SIG-M5 (cell line): ENCODE measurements at places on chromosomes 3 and 15.
A peak's percentile ranks its signal among the peaks of the same experiment; 100 is the strongest.

DNA sequence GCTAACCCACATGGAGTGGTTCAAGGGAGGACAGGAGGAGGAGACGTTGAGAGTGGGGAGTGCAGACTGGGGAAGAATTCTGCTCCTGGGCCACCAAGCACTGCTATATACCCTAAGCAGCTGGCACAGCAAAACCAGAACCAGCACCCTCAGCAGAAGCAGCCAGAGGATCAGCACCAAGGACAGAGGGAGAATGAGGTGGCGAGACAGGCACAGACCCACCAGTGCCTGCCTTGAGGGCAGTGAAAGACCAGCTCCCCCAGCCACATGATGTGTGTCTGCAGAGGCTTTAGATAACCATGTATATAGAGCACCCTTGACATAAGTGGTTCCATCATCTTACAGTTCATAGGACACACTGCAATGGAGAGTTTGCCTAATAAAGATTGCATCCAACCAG, 319.0 kb downstream of the GABRB3 start:
- no peak for DNase-seq

DNA sequence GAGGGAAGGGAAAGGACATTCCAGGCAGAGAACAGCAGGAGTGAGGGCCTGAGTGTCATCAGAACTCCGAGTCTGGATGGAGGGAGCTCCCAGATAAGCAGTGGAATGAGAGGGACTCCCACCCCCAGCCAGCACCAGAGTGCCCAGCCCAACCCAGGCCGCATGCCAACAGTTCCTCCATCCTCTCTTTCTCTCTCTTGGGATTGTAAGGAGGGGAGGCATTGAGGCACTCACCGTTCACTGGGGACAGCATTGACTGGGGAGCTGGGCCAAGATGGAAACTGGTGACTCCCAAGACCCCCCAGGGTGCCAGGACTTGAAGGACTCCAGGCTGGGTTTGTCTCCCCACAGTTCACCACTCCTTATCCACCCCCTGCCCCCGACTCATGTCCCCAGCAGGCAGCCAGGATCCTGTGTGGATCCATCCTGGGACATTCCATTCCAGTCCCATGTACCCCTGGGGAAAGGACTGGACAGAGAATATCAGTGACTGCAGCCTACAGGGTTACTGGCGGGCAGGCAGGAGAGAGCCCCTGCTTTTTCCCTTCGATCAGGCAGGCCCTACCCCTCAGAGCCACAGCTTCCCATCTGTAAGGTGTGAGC, 15.7 kb downstream of the PTH1R start:
- no peak for DNase-seq

DNA sequence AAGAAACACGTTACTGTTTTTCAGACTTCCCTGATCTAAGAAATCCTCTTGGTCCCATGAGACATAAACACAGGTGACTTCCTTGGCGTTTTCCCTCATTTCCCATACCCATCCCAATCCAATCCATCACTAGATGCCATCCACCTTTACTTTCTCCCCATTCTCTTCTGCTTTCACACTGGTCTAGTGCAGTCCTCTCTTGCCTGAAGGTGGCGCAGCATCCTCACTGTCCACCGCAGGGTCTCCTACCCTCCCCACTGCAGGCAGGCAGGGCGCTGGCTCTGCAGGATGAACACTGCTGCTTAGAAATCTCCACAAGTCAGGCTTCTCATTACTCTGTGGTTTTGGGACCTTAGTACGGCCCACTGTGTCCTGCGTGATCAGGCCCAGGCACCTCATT, 58.2 kb downstream of the RAB7A start:
- no peak for DNase-seq

DNA sequence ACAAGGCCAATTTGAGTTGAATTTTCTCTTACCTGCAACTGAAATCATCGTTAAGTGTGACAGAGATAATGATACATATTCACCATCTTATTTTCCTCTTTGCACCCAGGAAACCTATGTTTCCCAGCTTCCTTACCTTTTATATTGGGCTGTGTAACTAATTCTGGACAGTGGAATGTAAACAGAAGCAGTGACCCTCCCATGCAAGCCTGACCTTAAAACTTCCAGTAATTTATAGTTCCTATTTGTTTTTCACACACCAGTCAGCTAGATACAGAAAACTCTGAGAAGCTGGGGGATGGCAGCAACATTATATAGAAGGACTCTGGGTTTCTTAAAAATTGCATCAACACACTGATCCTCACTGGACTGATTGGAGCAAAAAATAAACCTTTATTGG, 4.5 kb upstream of the ZNF280D start:
- no peak for DNase-seq

GRCh38 chr15:38012894-38013293, 78.5 kb downstream of the TMCO5A start:
- no peak for DNase-seq

DNA sequence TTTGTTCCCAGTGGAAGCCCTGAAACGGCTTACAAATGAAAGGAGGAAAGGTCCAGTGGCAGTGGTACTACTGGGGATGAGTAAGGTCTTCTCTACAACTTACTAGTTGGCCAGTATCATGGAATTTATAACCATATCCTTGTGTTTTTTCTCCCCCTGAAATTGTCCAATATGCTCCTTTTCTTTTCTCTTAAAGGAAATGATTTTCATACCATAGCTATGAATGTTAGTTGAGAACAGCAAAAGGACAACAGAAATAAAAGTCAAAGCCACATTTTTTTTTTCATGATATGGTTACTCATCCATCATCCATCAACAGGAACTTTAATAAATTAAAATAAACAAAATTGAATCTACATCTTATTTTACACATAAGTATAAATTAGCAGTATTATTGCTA, 450.4 kb downstream of the MFSD1 start:
- no peak for DNase-seq

- DNase-seq, result no peak
Measured at GRCh38 chr3:181253796-181254195, 264.3 kb upstream of the DNAJC19 start.

DNA sequence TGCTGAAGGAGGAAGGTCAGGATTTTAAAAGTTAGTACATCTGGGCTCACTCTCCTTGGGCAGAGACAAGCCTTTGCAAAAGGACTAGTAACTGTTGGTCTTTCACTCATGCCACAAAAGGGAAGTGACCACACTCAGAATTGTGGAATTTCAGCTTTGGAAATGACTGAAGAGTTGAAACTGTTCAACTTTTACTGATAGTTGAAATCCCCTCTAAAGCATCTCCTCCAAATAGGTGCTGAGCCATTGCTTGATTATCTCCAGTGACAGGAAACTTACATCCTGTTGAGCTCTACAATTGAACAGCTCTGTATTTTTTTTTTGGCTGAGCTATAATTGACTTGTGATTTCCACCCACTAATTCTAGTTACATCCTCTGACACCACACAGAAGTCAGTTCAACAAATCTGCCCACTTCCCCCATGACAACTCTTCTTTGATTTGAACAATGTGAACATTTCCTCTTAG, 254.8 kb upstream of the TPRG1 start:
- DNase-seq, result peak; percentile 22

- no peak for DNase-seq
Measured at GRCh38 chr3:194009892-194010533, 125.9 kb upstream of the HES1 start.

DNA sequence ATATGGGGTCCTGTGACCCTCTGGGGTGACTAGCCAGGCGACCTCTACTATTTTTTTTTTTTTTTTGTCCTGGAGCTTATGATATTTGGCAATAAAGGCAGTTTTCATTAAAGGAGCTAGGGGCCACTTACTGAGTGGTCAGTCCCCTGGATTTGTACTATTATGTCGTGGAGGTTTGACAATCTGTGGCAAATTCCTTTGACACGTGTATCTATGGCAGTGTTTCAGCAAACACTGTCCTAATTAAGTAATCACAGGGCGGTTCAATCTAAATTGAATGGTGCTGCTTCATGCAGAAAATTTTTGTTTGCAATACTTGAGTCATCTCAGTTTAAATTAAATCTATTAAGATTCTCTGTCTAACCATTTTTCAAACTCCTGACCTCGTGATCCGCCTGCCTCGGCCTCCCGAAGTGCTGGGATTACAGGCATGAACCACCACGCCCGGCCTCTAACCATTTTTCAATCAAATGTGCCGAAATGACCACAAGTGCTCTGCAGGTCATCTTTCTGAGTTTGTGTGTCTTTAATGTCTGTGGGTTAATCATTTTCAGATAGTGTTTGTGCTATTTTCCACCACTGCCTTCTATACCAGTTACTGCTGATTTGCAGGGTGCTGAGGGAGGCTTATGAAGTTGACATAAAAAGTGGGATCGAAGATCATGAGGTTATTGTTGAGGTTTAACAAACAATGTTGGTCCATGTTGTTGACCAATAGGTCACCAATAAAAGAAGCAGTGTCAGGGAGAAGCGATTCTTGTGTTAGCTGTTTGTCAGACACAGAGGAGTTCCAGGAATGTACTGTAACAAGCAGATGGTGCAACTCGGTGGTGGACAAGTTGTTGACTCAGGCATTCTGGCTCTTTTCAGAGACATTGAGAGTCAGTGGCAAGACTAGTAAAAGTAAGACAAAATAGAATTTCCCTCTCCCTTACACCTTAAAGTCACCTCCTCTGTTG, 18.6 kb upstream of the SLC2A2 start:
- no peak for DNase-seq

- no peak for DNase-seq
Measured at GRCh38 chr3:22585504-22585903, 617.6 kb upstream of the UBE2E2 start.

GRCh38 chr15:60362321-60363086, 35.3 kb downstream of the ANXA2 start:
- DNase-seq, result no peak

DNA sequence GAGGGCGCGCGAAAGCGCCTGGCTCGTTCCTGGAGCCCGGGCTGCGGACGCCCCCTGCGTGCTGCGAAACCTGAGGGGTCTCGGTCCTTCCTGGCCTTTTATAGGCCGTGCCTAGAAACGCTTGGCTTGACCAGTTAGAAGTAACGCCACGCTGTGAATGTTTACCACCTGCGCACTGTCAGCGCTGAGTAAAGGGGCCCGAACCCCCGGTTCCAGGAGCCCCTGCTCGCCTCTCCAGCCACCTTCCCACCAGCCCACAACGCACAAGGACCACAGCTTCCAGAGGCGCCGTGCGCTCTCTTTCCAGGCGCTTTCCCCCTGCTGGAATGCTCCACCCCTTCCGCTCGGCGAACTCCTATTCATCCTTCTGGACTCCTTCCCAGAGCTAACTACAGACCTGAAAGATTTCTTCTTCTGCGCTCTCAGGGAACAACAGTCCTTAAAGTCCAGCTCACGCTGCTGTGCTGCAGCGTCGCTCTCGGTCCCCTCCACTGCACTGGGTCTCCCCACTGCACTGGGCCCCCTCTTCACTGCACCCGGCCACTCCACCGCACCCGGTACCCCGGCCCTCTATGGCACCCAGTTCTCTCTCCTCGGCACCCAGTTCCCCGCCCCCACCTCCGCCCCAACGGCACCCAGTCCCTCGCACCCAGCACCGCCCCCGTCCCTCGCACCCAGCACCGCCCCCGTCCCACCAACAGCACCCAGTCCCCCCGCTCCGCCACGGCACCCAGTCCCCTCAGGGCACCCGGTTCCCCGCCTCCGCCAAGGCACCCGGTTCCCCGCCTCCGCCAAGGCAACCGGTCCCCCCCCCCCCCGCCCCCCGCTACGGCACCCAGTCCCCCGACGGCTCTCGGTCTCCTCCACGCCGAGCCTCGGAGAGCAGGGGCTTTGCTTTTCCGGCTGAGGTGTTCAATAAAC, 69.8 kb downstream of the SQOR start:
- DNase-seq, result no peak

DNA sequence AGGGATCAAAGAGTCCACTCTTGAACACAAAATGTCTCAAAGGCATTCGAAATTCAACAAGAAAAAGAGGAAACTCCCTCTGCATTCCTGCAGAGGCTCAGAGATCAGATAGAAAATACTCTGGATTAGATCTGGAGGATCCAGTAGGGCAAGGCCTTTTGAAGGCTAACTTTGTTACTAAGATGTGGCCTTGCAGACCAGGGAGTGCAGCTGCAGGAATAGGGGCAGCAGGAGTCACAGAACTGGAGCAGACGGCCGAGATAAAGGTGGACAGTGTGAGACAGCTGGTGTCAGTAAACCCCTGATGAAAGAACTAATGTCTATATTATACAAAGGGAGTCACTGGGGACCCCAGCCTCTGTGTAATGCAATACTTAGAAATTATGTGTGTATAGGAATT, 84.5 kb upstream of the PLSCR4 start:
- DNase-seq, result no peak

- DNase-seq, result no peak
Measured at GRCh38 chr3:52406231-52406661, 38.7 kb downstream of the SEMA3G start.

DNA sequence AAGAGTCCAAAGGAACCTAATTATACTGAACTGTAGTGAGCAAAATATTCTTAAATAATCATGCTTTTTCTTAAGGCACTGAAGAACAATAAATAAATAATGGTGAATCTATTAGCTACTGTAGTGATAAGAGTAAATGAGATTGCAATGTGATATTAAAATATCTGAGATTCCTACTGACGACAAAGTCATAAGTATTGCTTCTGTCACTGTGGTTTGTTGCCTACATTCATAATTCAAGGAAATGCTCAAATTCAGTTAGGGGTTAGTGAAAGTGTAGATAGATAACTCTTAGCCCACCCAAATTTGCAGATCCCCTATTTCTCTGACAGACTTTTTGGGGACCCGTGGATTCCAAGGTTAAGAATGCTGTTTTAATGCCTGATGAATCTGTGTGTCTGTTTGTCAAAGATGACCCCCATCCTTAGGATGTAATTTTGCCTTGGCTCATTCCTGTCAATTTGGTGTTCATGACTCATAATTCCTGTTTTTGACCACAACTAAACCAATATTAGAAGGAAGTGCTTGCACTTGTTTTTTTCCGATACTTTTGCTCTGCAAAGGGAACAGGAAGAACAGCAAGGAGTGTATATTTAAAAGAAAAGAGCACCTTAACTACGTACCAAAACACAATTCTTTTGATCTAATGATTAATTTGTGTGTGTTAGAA, 86.7 kb downstream of the MAGI1 start:
- DNase-seq, result no peak

- DNase-seq, result no peak
Measured at GRCh38 chr15:59252137-59252536, 45.5 kb downstream of the LDHAL6B start.

- no peak for DNase-seq
Measured at GRCh38 chr3:102265720-102266119, 169.1 kb upstream of the ZPLD1 start.

DNA sequence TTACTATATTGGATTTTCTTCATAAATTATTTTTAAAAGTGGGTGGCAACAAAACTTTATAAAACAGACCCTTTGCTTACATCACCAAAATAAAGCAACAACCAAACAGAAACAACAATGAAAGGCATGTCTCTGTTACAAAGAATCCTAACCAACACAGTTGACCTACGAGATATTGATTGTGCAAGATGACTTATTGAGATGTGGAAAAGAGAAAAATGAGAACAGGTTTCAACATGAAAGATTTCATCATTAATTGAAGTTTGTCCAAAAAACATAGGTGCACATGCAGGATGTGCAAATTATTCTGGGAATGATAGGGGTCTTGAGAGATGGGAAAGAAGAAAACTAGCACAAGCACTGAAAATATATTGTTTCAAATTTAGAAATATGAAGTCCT, 9.0 kb downstream of the GMNC start:
- DNase-seq, result no peak

- no peak for DNase-seq
Measured at GRCh38 chr3:40456279-40456939, 730 bp upstream of the RPL14 start.

- DNase-seq, result peak; percentile 30
Measured at GRCh38 chr3:9890249-9891071, at the start of gene JAGN1. JAGN1 (plus strand) TSS chr3:9890610; CDS start chr3:9890723, 113 bp downstream.

GRCh38 chr3:32577174-32577573, 6.5 kb upstream of the DYNC1LI1 start:
- DNase-seq, result no peak
